ENCODE measurements at places on chromosomes 13 and 19.

DNA sequence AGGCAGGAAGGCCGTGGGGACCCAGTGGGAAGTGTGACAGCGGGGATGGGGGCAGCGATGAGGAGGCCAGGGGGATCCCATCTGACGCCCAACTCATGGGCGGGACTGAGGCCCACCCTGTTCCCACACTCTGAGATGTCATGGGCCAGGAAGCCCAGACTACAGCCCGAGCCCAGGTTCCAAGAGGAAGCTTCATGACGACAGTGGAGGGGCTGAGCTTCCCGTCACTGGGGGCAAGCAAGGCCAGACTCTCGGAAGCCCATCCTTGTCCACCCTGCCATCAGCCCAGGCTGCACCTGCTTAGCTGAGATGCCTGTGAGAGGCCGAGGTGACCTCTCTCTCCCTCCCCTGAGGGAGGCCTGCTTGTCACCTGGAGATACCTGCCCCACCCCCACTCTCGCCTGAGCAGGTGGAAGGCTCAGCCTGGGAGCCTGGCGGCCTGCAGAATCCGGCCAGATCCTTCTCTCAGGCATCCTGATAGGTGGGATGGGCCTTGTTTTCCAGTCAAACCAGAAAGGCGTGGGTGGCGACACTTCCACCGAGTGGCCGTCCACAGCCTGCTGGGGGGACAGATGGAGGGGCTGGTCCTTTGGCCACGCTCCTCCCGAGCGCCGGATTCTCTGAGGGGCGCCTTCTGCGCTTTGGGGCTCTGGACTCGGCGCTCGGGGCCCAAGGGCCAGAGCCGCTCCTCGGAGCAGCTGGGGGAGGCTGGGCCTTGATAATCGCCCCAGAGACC is 4.8 kb downstream of the ZBTB7A start:
- DNase-seq: no peak

DNA sequence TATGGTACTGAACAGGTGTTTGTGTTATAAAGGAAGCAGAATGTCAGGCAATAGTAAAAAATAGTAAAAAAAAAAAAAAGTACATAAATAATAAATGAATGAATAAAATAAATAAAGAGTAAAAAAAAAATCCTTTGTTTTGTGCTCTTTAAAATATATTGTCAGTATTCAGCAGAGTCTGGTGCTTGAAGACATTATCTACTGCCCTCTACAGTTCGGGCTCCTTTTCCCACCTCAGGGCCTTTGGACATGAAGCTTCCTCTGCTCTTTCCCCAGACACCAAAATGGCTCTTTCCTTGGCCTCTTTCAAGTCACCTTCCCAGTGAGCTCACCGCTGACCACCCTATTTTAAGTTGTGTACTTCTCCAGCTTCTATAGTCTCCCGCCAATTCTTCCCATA is 137.5 kb downstream of the TNFRSF19 start:
- no peak for DNase-seq

GRCh38 chr19:8655340-8655709 is 24.9 kb downstream of the NFILZ start:
- DNase-seq: no peak

GRCh38 chr13:48131533-48131932 is 36.6 kb upstream of the MED4 start:
- no peak for DNase-seq

DNA sequence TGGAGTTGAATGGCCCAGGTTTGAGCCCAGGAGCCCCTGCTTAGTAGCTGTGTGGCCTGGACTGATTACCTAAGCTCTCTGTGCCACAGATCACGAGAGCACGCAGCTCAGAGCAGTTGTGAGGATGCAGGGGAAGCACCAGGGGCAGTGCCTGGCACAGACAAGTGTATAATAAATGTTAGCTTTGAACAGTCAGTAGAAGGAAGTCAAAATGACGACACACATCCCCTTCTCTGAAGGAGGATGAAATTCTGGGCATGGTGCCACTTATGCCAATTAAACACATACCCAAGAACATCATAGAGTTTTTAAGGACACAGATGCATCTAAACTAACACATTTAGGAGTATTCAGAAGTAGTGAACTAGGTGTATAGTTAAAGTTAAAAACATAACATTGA is 24.9 kb upstream of the SIGLEC11 start:
- DNase-seq: no peak

DNA sequence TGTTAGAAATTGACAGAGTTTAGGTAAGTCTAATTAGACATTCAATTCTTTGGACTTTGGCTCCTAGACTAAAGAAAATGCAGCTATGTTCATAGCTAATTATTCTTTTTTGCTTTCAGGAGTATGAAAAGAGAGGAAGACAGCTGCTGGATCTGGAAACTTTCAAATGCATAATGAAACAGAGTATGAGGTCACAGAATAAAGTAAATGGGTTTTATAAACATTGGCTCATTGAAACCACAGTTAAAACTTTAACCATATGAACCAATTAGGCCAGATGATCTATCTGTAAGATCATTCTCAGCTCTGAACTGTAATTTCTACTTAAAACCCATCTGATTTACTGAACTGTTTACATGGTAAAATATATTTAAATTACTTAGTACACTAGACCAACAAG is 82.7 kb downstream of the TEX26 start:
- no peak for DNase-seq

- no peak for DNase-seq
These were observed 7.7 kb downstream of the CEACAM16 start for GRCh38 chr19:44706506-44707236.

DNA sequence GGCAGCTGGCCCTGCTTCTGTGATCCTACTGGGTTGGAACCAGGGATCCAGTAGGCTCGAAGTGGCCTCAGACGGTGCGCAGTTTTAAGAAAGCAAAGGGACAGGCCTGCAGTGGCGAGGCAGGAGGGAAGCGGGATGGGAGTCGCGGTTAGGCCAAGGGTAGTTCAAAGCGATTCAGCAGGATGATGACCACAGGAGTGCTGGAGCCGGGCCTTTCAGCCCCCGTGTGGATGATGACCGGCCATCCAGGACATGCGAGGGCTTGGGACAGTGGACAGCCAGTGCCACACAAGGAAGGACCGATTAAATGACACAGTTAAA is 854 bp downstream of the RNASEH2B start:
- DNase-seq: no peak

- DNase-seq: no peak
These were observed 11.7 kb upstream of the RBM26 start for GRCh38 chr13:79417741-79418140.

DNA sequence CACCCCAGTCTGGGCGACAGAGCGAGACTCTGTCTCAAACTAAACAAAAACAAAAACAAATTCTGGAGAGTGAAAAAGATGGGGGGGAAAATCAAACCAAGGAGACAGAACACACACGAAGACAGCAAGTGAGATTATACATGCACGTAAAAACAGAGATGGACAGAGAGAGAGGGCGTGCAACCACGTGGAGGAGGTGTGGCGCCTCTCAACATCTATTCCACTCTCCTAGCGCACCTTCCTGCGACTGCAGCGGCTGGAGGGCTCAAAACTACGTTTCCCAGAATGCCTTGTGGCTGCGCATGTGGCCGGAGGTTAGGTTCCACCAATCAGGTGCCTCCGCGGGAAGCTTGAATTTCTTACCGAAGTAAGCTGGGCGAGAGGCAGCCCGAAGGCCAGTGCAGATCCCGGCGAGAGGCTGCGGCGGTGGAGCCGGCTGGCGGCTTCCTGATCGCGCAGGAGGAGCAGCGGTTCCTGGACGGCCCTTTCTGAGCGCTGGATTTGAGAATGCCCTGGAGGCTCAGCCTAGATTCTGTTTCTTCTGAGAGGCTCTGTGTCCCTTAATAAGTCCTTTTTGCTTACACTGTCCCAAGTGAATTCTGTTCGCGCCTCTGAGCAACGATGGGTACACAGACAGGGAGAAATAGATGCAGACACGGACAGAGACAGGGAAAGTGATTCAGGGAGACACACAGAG is 13.1 kb upstream of the NANOS2 start:
- peak; percentile 61 for DNase-seq

- no peak for DNase-seq
These were observed 7.1 kb upstream of the EPN1 start for GRCh38 chr19:55667958-55668357.

DNA sequence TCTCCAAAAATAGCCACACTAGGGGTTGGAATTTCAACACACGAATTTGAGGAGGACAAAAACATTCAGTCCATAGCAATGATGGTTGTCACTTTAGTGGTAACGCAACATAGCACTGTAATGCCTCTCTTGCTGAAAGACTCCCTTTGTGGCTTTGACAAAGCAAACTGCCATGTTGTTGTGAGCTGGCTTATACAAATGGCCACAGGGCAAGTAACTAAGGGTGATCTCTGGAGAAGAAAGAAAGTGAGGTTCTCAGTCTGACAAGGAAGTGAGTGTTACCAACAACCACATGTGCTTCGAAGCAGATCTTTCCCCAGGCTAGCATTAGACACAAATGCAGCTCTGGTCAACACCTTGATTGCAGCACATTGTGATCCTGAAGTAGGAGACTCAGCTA is 79.1 kb upstream of the PCDH17 start:
- no peak for DNase-seq
